ENCODE measurements at places on chromosomes 1 and 21.

GRCh38 chr1:172254521-172255222, 165.8 kb upstream of the C1orf105 start:
- DNase-seq, result no peak

GRCh38 chr1:30524840-30525617, 198.4 kb downstream of the MATN1 start:
- no peak for DNase-seq

DNA sequence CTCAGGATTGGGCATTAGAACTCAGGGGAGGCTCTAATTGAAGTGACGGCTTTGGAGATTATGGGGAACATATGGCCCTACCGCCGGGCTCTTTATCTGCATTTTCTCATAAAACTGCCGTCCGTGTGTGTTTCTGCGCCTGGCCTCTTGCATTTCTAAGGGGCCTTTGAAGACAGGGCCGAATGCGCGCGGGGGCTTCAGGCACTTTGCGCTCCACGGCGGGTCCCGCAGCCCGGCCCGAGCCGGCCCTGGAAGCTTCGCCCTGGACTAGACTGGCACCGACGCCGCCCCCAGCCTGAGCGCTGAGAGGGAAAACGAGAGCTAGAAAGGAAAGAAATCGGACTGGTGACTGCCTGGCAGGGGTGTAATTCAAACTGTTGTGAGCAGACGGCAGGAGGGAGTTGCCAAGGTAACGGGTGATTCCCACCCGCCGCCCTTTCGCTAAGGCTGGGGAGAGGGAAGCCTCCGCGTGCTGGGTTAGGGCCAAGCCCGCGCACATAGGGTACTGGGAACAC, 120.7 kb downstream of the LMX1A start:
- peak; percentile 39 for DNase-seq

DNA sequence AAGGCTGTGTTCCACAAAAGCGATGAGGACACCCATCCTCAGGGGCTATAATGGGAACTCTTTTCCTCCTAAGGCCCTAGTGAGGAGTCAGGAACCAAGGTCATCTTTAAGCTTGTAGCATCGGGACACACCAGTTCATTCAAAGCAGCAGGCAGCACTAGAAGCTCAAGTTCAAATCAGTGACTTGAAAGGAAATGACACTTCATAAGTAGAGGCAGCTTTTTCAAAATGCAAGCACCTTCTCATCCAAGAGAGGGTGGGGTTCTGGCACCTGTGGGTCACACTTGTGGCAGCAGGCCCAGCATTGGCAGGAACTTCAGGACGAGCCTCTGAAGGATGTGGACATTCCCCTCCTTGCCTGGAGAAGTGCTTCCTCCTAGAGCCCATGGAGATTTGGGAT, 496.3 kb downstream of the KIF26B start:
- no peak for DNase-seq

GRCh38 chr1:8629241-8630091, 188.0 kb downstream of the RERE start:
- no peak for DNase-seq

- no peak for DNase-seq
Observed at GRCh38 chr21:14877581-14878228, 187.1 kb downstream of the NRIP1 start.

- no peak for DNase-seq
Observed at GRCh38 chr1:181185461-181185860, 97.0 kb downstream of the IER5 start.

DNA sequence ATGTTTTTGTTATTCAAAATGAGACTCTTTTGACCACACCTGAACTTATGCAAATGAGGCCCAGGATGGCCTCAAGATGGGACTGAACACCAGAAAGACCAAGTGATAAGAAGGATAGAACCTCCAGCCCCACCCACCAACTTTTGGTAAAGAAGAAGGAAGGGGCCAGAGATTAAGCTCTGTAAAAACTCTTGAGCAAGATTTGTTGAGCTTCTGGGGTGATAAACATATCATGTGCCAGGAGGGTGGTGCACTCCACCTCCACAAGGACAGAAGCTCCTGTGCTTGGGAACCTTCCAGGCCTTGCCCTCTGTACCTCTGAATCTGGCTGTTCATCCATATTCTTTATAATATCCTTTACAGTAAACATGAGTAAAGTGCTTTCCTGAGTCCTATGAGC, 5.3 kb downstream of the RSPH1 start:
- DNase-seq, result no peak

- DNase-seq, result no peak
Observed at GRCh38 chr1:183600634-183601033, 10.4 kb upstream of the NCF2 start.

GRCh38 chr21:33384841-33385331, 18.3 kb upstream of the IFNGR2 start:
- DNase-seq, result no peak

DNA sequence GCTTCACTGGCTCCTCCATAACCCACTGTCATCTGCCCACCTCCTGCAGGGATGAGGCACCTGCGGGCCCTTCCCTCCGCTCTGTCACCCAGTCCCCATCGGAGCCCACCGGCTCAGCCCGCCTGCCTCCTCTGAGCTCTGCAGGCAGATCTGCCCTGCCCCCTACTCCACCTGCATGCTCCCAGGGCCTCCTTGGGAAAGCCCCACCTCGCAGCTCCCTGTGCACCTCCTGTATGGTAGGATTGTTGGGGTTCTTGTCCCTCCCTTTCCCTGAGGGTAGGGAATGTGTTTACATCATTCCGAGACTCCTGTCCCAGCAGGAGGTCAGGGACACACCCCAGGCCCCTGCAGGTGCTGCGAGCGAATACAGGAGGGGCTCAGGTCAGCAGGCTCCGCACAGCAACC, 50.5 kb downstream of the SIK1 start:
- DNase-seq, result no peak

DNA sequence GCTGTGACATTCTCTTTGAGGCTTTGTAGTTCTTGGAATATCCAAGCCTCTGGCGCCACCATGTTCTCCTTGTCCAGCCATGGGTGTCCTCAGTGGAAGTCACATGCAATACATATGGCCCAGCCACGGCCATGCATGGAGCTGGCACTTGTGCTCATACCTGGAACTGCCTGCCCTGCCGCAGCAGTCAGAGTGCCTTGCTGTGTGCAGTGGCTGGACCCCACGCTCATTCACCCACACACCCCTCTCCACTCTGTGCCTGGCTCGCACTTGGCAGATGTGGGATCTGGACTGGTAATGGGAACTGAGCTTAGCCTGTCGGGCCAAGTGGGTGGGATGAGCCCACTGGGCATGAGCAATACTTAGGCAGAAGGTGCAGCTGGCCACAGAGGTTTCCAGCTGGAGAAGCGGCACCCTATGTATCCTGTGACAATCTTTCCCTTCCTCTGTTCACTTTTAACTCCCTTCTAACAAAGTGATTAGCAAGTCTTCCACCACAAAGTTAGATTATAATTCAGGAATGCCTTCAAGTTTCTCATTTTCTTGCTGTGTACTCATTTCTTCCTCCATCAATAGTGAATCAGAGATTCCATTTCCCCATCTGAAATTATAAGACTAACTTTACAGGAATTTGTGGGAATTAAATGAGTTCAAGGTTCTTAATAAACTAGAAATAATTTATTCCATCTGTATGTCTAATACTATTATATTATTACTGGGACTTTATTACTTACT, 351.6 kb upstream of the NCAM2 start:
- DNase-seq, result no peak

GRCh38 chr1:87330885-87331364, 2.2 kb downstream of the LMO4 start:
- DNase-seq, result no peak

DNA sequence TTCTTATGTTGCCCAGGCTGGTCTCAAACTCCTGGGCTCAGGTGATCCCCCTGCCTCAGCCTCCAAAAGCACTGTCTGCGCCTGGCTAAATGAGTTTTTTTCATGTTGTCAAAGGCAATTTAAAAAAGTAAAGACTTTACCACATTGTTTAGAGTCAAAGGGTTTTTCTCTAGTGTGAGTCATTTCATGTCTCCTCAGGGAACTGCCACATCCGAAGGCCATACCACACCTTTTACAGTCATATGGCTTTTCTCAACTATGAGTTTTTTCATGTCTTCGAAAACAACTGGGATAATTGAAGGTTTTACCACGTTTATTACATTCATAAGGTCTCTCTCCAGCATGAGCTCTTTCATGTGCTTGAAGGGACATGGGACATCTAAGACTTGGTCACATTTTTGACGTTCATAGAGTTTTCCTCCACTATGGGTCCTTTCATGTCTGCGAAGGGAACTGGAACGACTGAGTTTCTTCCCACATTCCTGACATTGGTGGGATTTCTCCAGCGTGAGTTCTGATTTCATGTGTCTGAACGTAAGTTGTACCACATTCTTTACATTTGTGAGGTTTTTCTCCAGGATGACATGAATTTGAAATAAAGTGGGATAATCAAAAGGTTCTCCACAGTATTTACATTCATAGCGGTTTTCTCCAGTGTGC, 65.6 kb downstream of the UCHL5 start:
- DNase-seq, result no peak

GRCh38 chr1:5983361-5984103, 8.7 kb downstream of the NPHP4 start:
- peak; percentile 9 for DNase-seq

- no peak for DNase-seq
Observed at GRCh38 chr1:182667848-182668505, 16.4 kb downstream of the RGS8 start.

- DNase-seq, result no peak
Observed at GRCh38 chr1:180494370-180494769, 8.0 kb downstream of the ACBD6 start.
